Activated T-helper 1 cell treated with anti-CD3 and anti-CD28 coated beads, Interleukin-2, amount 50 U/mL, for 16 hours (primary cell): ENCODE measurements at places on chromosomes 5 and 9.

- no peak for DNase-seq
These were observed 160.4 kb downstream of the RGS3 start for GRCh38 chr9:113623851-113624485.

GRCh38 chr9:37464006-37464405, 1.2 kb downstream of the ZBTB5 start:
- no peak for DNase-seq

DNA sequence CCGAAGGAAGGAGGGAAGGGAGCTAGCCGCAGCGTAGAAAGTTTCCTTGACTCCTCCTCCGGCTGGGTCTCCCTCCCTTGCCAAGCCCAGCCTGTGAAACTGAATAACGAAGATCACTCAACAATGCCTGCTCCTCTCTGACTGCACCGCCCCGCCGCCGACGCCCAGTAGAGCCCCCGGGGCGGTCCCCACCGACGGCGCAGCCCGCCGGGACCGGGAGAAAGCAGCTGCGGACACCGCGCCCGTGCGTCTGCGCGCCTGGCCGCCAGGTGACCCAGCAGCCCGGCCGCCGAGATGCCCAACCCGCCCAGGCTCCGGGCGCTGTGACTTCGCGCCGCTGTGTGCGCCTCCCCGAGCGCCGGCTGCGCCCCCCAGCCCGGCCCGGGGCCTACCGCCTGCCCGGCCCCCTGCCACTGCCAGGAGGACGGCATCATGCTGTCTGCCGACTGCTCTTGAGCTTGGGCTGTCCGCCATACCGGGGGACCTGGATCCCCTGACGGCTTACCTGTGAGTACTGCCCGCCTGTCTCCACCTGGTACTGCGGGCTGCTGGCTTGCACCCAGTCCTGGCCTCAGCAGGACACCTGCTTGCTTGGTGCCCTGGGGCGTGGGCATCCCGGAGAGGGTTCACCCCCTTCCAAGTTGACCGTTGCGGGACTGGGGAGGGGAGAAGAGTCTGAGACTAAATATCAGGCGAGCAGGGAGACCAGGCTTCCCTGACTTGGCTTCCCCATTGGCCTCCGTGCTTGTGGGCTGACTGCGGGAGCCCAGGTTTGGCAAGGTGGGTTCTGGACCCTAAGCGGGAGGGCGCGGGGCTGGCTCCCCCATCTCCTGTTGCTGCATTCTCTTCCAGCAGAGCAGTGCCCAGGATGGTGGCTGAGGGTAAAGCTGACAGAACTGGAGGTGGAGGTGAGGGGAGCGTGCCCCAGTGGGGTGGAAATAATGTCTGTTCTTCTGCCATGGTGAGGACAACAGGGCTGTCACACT, 26.2 kb upstream of the SPTLC1 start:
- no peak for DNase-seq

- DNase-seq = no peak
These were observed 7.5 kb downstream of the NR2F1 start for GRCh38 chr5:93590493-93590892.

GRCh38 chr5:143222287-143223231, 180.9 kb downstream of the NR3C1 start:
- peak; percentile 29 for DNase-seq

DNA sequence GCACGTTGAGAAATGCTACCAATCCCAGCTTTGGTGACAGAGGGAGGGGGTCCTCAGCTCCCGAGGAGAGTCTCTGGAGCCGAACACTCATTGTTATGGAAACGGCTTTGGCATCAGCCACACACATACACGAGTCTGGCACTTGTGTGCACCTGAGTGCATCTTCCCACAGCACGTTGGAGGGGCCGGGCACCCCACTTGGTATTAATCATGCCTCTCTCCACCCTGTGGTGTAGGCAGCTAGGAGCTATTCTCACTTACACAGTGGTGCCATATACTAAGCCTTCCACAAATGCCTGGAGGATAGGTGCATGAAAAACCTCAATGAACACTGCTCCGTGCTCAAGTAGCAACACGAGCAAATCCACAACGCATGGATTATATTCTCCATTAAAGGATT, 133.9 kb upstream of the PANK3 start:
- no peak for DNase-seq

DNA sequence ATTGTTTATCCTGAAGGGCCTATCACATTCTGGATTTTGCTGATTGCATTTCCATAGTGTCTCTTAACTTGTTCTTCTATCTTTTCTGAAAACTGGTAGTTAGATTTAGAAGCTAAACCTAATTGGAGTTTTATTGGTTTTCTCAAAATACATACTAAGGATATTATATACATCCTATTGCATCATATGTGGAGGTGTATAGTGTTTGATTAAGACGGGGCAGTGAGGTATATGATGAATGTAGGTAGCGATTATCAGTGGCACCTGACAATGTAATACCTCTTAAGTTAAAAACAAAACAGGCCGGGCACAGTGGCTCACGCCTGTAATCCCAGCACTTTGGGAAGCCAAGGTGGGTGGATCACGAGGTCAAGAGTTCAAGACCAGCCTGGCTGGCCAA, 35.0 kb downstream of the TGFBR1 start:
- DNase-seq = no peak

DNA sequence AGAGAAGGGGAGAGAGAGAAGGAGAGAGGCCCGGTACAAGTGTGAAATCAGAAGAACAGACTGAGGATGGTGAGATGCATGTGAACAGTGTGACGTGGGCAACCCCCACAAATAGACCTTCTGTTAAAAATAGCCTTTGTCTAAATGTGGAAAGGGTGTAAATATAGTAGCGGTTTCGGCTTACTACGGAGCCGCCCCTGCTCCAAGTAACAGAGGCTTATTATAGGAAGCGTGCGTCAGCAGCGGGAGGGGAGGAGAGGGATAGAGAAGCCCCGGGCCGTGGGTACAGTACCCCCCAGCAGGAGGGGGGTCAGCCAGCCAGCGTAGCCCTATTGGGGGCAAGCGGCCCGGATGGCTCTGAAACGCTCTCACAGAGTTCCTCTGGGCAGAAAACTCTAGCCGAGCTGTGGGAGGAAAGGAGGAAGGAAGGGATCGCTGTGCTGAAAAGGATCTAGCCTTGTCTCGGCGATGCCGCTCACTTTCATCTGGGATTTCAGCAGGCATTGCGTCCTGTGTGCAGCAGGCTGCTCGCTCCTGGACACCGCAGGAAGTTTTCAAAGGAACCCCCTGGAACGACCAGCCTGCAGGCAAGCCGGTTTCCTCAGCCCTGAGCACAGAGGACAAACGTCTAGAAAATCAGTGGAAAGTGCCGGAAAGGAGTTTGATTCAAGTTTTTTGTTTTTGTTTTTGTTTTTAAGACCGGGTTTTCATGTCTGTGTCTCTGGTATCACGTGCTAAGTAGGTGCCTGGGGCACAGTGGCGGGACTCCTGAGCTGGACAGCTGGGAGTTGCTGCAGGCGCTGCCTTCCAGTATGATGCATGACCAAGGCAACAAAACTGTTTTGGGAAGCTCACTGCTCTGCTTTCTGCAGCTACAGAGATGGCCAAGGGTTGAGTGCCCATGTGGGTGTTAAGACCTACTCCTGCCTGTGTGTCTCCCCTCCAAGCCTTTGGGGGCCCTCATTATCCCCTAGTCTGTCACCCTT, 146.6 kb downstream of the SEC61B start:
- no peak for DNase-seq

GRCh38 chr9:114677418-114677817, 4.6 kb downstream of the TEX48 start:
- DNase-seq = no peak

- DNase-seq = no peak
These were observed 63.9 kb downstream of the MEGF9 start for GRCh38 chr9:120650352-120650751.

DNA sequence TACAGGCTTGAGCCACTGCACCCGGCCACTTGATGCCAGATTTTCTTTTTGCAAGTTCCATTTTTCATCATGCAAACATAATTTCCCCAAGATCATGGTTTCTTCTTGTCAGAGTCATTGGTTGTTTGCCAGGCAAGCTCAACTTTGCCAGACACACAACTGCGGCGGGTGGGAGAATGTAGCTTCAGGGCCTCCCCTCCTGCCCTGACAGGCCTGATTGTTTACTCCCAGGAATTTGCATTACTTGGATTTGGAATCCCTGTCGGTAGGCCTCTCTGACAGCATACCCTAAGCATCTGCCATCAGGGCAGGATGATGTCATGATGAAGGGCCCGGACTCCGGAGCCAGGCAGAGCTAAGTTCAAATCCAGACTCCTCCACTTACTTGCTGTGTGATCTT, 15.1 kb downstream of the RPS14 start:
- DNase-seq = no peak

- no peak for DNase-seq
These were observed 19.4 kb downstream of the PDCD1LG2 start for GRCh38 chr9:5529683-5530221.
